A172 (cell line): ENCODE measurements at places on chromosomes 7 and 10. TPM values are rescaled to one million over a fixed set of nuclear protein-coding genes. Genes with fewer than 3 reads are reported as not detected.

Gene SPDYE6
- total RNA-seq, result not detected in 2 replicates

Gene TAX1BP1
- 159 and 174 TPM in 2 replicates for total RNA-seq

Gene HTR5A
- total RNA-seq, result not detected in 2 replicates

Gene ANKRD2
- total RNA-seq, result 2.0 and 6.7 TPM in 2 replicates

Gene ZFYVE27
- 22.4 and 25.6 TPM in 2 replicates for total RNA-seq

Gene MBL2
- not detected in 2 replicates for total RNA-seq

Gene IL6
- 0.12 TPM in 1 of 2 replicates, not detected in the other for total RNA-seq

Gene ANKRD61
- total RNA-seq, result 1.0 TPM in 1 of 2 replicates, not detected in the other

Gene FAM180A
- 1.8 TPM in 1 of 2 replicates, not detected in the other for total RNA-seq
